NCI-H1417 treated with DMSO at 0.1 percent for 48 hours (cell line): ENCODE measurements at places on chromosomes 7 and 10.

DNA sequence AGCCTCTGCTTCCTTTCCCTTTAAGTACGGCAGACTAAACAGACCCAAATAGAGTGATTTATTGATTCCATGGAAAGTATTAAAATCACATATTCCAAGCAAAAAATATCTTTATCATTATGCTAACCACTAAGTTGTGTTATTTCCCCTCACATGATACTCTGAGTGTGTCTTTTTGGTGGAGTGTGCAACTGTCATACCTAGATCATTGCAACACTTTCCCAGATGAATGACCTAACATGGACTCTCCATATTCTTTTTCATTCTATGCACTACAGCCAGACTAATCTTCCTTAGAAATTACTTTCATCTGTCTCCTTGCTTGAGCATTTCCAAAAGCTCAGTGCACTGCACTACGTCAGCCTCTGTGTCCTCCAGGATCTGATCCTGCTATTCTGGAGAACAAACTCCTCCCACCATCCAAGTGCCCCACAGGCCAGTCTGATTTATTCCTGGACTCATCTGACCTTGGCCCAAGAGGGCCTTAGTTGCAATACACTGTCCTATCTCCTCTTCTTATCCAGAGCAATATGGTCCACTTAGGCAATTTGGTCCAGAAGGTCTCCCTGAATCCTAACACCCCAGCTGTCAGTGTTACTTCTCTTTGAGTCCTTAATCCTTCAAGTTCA, 263.3 kb upstream of the KLF6 start:
- no peak for DNase-seq

GRCh38 chr7:50637725-50638643, 72.8 kb upstream of the DDC start:
- no peak for DNase-seq

GRCh38 chr10:92486637-92487036, 87.3 kb downstream of the IDE start:
- DNase-seq: no peak

- no peak for DNase-seq
Observed at GRCh38 chr10:30431435-30431911, 2.5 kb upstream of the MAP3K8 start.

DNA sequence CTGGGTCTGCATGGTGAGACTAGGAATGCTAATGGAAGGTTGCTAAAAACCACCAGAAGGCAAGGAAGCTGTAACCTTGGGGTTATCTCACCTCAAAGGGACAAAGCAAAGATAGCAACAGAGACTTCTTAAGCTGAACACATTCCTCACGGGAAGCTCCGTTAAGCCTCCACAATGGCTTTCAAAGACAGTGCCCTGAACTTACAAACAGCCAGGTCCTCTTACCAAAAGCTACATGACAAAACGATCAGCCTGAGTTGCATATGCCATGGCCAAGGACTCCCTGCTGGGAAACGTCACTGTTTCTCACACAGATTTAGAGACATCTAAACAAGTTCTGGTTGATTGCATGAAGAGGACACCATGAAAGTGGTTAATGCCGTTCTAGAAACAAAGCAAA, 52.7 kb downstream of the HTR5A start:
- no peak for DNase-seq

DNA sequence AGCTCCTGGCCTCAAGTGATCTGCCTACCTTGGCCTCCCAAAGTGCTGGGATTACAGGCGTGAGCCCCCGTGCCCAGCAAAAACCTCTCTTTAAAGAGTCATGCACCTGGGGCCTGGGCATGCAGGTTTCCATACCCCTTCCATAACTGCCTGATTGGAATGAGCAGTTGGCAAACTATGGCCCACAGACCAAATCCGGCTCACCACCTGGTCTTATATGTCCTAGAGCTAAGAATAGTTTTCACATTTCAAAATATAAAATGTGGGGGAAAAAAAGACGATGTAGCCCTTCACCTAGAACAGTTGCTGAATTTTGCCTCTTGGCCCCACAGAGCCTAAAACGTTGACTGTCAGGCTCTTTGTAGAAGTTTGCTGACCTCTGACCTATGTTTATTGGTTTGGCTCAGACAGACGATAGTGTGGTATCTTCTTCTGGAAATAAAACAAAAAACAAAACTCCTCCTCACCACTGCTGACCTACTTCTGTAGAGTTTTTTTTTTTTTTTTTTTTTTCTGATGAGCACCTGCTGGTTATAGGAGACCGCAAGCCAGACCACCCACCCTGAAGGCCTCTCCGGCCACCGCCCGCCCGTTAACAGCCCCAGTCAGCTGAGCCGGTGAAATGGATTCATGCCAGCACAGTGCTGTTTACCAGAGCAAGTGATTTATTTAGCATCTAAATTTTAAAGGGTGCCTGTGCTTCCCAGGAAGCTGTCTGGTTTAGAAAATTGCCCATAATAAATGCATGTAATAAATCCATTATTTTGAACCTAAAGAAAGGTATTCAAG, 33.5 kb upstream of the SFRP5 start:
- no peak for DNase-seq

DNA sequence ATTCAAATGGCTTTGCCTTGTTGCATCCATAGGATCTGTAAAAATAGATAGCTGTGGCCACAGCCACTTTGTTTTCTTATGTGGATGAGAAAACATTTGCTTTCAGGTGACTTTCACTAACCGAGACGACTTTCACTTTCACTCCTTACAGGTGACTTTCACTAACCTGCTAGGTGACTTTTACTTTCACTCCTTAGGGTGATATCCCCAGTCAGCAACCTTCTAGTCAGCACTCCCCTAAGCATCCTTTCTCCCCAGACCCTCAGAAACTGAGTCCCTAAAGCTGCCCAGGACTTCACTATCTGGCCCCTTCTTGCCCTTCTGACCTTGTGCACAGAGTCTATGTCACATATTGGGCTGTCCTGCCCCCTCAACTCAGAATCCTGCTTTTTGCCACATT, 177.5 kb downstream of the RELN start:
- DNase-seq: no peak

GRCh38 chr10:110032801-110033700, 25.3 kb downstream of the ADD3 start:
- DNase-seq: no peak
